ENCODE measurements at places on chromosomes 16 and 17.

DNA sequence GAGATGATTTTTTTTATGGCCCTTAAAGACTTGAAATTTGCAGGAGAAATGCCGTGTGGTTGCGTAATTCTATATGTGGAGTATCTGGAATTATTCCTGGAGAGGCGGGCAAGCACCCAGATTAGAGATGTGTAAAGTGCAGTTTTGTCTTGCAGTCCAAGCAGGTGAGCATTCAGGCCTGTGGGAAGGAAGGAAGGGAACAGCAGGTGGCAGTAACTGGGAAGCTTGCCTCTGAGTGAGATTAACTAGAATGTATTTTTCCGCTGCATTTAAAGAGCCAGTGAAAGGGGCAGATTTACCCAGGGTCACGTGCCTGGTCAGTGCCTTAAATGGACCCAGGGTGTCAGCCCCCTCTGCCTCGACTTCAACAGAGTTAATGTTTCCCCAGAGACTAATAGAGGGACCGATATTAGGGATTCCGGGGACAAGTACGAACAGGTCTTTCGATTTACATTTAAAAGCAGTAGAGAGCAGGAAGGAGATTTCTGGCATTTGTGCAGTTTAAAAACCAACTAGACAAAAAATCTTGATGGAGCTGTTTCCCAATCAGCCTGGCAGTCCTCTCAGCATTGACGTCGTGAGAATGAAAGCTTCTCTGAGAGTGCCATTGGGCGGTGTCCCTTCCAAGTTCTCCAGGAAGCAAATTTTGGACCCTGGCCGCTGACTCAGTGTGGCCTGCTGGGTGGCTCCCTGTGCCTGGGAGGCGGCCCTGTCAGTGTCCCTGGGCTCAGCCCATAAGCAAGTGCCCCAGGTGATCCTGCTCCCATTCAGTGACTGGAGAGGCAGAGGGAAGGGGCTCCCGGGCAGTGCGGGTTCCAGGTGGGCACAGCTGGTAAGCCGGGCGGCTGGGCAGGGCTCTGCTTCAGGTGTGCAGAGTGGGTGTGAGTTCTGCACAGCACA lies 38.2 kb downstream of the KSR1 start:
- no peak for DNase-seq

DNA sequence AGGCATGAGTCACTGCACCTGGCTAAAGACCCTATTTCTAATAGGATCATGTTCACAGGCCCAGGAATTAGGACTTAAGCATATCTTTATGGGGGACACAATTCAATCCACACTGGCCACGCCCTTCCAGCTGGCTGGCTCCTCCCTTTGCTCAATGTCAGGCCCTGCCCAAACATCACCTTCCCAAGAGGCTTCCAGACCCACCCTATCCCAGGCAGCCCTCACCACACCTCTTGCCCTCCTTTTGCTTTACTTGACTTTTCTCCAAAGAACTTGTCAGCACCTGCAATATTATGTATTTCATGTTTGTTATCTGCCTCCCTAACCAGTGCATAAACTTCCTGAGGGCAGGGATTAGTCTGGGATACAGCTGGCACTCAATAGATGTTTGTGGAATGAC lies 109.6 kb upstream of the CDH5 start:
- DNase-seq, result no peak

GRCh38 chr16:14071576-14072271 lies 605 bp downstream of the MRTFB start:
- no peak for DNase-seq

GRCh38 chr17:32806646-32807045 lies 70.3 kb downstream of the MYO1D start:
- no peak for DNase-seq

- DNase-seq, result no peak
Measured at GRCh38 chr17:78488867-78489634, 88.1 kb downstream of the DNAH17 start.

GRCh38 chr17:77120868-77121267 lies 19.9 kb upstream of the SEC14L1 start:
- no peak for DNase-seq

- DNase-seq, result peak; percentile 30
Measured at GRCh38 chr16:20851601-20852000, 45.3 kb downstream of the REXO5 start.

- DNase-seq, result no peak
Measured at GRCh38 chr17:38871247-38872015, 1.6 kb downstream of the LASP1 start.

DNA sequence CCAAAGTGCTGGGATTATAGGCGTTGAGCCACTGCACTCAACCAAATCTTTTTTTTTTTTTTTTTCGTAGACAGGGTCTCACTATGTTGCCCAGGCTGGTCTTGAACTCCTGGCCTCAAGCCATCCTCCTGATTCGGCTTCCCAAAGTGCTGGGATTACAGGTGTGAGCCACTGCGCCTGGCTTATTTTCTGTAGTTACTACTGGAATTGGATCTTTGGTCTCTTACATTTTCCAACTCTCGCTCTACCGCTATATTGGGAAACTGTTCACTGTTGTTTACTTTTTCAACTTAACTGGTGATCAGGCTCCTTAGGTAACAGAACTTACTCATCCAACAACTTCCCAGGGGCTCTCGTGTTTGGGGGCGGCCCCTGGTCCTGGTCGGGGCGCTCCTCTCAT lies 14.1 kb downstream of the ZNF200 start:
- no peak for DNase-seq

DNA sequence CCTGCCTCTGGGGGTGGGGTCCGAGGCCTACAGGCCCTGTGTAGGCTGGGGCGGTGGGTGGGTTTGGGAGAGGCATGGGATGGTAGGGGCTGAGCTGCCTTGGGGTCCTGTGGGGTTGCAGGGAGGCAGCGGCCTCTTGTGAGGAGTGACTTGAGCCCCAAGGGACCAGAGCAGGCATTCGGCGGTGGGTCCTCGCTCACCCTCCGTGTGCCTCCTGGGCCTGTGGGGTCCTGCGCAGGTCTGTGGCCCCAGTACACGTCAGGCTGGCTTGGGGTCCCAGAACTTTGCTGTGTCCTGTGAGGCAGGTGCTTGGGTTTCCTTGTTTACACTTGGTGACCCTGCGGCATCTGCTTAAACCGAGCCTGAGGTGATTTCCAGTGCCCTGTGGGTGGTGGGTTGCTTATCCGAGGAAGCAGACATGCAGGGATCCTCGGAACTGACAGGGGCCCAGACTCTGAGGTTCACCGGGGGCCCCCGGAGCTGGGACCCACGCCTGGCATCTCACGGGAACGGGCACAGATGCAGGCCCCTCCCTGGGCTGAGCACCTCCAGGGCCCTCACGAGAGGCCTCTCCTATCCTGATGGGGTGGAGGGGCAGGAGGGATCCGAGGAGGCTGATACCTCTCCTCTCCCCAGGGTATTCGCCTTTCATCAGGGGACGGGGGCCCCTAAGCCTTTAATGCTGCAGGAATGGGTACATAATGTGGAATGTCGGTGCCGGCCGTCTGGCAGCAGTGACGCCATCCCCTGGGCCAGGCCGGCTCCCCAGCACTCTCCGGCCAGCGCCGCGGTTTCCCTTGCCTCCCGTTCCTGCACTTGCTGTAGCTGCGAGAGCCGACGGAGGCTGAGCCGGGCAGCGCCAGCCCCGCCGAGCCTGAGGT lies 7.7 kb downstream of the METRNL start:
- no peak for DNase-seq

DNA sequence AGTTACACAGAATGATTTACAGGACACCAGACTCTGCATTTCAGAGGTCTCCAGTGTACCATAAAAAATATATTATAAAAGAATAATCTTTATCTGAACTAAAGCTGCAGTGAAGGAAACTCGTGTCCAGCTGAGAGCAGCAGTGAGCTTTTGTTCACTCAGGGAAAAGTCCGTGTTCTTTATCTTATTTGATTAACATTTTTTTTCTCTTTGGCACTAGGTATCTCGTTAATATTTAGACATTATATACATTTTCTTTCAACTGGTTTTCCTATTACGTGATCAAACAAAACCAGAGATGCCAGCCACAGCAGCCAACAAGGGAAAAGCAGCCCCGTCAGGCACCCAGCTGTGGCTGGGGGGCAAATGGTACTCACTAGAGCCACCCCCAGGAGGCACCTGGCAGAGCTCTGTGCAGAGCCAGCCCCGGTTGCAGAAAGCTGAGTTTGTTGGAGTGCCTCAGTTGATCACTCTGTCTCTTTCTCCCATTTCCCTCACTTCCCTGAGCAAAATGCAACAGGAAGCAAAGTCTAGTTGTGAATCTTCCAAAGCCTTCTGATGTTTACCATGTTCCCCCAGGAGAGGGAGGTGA lies 1.1 kb upstream of the HS3ST4 start:
- no peak for DNase-seq

- DNase-seq, result no peak
Measured at GRCh38 chr16:15523092-15523541, 88.7 kb downstream of the BMERB1 start.

DNA sequence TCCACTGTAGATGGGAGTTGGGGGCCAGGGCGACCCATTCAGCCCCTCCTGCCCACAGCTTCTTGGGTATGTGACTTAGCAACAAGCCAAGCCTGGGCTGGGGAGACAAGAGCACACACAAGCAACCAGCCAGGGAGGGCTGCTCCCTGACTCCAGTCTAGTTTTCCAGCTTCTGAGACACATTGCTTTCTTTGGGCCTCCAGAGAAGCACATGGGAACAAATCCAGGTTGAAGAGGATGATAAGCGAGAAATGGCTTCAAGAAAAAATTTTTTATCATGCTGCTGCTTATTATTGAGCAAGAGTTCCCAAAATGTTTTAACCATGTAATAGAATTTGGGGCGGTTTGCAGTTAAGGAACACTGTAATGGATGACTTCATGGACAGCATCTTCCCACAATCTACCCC lies 173.7 kb downstream of the SOX9 start:
- DNase-seq, result no peak

GRCh38 chr16:48539485-48540221 lies 70.3 kb downstream of the N4BP1 start:
- DNase-seq, result no peak

GRCh38 chr16:28930652-28931051 lies 1.1 kb upstream of the CD19 start:
- DNase-seq, result no peak

- DNase-seq, result no peak
Measured at GRCh38 chr16:82772215-82772614, 145.4 kb downstream of the CDH13 start.

DNA sequence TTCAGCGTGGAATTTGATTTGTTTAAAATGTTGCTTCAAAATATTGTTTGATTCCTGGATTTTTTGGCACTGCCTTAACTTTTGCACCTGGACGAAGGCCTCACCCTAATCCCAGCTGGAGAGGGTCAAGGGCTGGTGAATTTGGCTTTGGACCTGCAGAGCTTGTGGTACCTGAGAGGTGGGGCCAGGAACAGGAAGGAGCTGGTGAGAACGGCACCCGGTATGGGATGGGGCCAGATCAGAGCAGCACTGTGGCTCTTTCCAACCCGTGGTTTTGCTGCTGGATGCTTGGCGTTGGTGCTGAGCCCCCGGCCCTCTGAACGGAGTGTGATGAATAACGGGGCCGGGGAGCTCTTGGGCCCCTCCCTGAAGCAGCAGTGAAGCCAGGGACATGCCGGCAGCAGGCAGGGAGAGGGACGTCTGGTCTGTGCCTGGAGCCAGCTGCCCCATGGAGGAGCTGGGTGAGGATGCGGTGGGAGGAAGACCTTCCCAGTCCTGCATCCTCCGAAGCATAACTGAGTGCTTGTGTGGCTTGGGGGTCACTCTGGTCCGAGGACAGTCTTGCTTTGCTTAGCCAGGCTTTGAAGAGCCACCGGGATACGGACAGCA lies 275.4 kb downstream of the SEC14L1 start:
- no peak for DNase-seq

DNA sequence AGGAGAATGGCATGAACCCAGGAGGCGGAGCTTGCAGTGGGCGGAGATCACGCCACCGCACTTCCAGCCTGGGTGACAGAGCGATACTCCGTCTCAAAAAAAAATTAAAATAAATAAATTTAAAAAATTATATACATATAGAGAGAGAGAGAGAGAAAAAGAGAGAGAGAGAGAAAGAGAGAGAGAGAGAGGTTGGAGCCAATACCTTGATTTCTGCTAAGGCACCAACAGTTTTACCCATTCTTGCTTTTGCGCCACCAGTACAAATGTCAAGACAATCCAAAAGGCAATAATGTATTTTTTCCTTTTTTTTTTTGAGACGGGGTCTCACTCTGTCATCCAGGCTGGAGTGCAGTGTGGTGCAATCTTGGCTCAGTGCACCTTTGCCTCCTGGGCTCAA lies 17.2 kb downstream of the BRIP1 start:
- DNase-seq, result no peak

DNA sequence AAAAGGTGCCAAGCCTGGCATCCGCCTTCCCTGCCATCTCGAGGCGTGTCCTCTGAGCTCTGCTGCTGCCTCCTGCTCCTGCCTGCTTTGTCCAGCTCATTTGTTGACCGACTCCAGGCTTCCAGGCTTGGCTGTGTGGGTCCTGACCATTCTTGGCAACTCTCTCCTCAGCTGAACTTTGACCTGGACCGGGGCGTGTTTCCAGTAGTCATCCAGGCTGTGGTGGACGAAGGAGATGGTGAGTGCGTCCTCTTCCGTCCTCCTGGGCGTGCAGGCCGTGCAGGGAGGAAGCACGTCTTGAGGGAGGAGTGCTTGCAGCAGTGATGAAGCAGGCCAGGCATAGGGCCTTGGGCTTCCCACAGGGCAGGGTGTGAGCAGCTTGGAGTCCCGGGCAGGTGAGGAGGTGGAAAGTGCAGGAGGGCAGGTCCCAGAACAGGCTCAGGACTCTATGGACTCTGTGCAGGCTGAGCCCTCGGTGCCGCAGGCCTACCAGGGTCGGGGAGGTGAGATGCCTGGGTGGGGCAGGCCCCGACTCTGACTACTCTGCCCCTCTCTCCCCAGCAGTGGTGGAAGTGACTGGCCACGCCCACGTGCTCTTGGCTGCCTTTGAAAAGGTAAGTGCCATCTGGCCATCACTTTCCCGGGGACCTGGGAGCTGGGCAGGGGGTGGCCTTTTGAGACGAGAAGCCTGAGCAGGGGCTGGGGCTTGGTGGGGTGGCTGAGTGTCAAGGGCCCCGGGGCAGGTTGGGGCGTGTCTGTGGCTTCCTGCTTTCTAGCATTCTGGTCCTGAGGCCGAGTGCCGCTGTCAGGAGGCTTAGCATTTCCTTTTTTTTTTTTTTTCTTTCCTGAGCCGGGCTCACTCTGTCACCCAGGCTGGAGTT lies 28.6 kb upstream of the NUDT16L1 start:
- DNase-seq, result no peak

DNA sequence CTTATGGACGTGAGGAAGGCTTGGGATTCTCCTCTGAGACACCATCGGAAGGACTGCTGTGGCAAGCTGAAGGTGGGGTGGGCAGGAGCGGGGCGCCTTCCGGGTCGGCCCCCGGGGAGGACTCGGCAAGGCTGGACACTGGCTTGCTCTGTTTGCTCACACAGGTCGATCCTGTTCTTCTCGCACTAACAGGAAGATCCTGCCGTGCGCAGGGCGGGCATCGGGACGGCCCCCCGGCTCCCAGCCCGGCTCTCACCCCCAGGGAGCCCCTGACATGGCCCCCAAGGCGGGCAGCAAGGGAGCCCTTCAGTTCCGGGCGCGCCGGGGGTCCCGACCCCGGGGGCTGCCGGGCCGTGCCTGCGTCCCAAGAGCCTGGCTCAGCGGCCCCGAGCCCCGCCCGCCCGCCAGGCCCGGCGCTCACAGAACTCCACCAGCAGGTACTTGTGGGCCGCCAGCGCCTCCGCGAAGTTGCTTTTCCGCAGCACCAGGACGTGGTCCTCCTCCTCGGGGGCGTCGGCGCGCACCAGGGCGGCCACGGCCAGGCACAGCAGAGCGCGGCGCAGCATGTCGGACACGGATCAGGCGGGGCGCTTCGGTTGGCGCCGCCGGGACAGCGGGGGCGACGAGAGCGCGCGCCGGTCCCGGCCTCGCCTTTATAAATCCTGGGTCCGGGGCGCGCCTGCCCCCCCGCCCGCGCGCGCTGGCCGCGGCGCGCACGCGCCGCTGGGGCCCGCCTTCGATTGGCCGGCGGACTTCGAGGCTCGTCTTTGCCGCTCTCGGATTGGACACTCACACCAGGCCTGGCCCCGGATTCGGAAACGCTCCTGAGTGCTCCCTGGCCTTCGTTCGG lies at the start of gene P4HB:
Gene P4HB (minus strand): TSS at position 630 of the 850 bp plus-strand sequence. CDS start 64 bp downstream, at position 566.
- no peak for DNase-seq

All from brain pericyte (primary cell).